ENCODE measurements at places on chromosomes 6 and 20.

DNA sequence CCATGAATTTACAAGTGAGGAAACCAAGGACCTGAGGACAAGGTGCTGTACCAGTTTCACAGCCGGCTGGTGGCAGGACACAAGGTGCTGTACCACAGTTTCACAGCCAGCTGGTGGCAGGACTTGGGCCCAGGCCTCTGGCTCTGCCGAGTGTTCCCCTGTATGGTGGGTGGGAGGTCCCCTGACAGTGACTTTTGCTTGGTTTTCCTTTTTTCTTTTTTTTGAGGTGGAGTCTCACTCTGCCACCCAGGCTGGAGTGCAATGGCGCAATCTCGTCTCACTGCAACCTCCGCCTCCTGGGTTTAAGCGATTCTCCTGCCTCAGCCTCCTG, 212.4 kb downstream of the LY86 start:
- DNase-seq: no peak

GRCh38 chr6:19690325-19691075, 146.7 kb upstream of the ID4 start:
- DNase-seq: no peak

- no peak for DNase-seq
Measured at GRCh38 chr6:24019393-24019792, 106.6 kb upstream of the NRSN1 start.

- no peak for DNase-seq
Measured at GRCh38 chr6:11876934-11877433, 98.4 kb upstream of the ADTRP start.

DNA sequence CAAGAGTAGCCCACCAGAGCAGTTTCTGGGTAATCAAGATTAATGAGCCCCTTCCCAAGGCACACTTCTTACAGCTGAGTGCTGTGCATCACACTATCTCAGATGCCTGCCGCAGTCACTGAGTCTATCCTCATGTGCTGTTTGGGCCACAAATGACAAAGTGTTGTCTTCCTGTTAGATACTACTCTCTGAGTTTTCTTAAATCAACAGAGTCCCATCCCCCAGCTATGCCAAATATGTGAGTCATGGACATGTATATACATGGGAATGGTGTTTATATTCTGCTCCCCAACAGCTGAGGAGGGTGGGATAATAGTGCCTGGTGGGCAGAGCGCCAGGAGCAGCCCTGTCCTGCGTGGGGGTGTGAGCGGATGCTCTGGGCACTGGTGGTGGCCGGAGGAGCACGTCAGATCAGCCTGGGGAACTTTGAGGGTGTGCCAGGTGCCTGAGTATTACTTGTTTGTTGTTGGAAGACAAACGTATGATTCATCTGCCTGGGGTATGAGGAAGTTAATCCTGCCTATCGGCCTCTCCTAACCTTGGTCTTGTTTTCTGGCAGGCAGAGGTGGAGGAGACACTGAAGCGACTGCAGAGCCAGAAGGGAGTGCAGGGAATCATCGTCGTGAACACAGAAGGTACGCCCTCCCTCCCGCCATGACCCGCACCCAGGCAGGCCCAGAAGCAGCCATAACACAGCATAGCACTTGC, 9.6 kb downstream of the DYNLRB1 start:
- DNase-seq: peak; percentile 90

- no peak for DNase-seq
Measured at GRCh38 chr6:73722318-73723060, 26.5 kb downstream of the CD109 start.

DNA sequence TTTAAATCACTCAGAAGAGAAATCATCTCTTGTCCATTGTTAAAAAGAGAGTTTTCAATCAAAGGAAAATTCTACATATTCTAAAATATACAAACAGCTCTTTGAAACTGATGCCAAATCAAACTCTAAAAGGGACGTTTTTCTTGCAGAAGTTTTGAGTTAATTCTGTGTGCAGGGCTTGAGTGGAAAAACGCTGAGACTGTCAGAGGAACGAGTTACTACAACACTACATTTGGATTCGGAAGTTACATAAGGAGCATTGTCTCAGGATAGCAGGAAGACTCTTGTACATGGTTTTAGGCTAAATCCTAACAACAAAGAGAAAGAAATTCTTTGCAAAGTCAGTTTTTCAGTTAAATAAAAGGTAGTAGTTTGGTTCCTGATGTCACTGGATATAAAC, 155.7 kb upstream of the SUPT3H start:
- no peak for DNase-seq

DNA sequence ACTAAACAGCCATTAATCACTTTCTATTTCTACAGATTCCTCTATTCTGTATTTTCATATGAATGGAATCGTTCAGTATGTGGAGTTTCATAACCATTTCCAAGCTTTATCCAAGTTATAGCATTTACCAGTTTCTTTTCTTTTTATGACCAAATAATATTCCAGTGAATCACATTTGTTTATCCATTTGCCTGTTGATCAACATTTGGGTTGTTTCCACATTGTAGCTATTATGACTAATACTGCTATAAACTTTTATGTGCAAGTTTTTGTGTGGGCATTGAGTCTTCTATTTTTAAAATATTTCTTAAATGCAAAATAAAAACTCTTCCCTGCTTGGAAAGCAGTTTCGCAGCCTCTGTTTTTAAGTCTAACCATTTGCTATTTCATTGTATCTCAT, 336.4 kb upstream of the OPRM1 start:
- DNase-seq: no peak

- DNase-seq: no peak
Measured at GRCh38 chr6:24927277-24927955, 8.3 kb downstream of the RIPOR2 start.

DNA sequence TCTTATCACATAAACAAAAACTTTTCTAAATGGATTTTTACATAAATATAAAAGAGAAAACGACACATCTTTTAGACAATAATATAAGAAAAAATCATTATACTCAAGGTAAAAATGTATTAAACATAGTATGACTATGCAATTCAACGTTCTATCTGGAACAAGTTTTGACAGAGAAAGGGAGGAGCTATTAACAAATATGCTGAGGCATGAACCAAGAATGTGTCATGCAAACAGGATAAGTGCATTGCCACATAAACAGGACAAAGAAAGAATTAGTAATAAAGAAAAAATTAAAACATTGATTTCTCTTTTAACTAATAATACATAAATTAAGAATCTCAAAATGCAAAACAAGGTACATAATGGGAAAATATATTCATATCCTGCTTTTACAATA, 1353.4 kb upstream of the GJE1 start:
- no peak for DNase-seq

- no peak for DNase-seq
Measured at GRCh38 chr6:46882645-46883044, 39.1 kb downstream of the ADGRF5 start.

DNA sequence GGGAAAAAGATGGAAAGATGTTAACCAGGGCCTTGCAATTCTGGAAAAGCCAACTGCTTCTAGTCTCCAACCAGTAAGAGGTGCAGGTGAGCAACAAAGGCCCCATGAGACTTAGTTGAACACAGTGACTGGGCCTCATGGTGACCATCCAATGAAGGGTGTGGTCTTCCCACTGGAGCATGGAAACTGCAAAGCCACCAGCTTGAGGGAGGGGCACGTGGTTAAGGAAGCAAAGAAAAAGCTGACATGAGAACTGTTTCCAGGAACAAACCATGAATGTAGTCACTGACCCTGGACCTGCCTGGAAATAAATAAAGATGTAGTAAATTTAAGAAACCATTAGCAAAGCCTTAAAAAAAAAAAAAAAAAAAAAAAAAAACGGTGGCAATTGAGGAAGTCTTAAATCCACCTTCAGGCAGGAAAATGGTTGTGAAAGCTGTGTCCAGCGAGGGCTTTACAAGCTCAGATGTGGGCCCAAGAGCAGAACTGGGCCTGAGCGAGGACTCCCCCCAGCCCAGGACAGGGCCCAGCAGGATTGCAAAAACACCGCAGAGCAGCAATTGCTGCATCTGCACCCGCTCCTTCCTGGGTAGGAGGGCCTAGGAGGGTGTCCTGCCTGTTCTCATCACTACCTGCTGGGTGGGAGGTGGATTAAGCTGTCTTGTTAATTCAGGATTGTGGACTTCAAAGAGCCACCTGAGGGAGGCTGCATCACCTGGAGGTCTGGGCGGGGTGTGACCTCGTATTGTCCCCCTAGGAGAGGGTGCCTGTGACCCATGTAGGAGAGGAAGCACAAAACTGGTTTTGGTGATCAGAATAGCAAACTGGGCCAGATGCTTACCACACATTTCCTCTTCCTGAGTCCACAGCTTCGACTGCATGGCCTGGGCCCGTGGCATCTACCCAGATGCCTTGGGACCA, 10.3 kb downstream of the GFRA4 start:
- DNase-seq: no peak

DNA sequence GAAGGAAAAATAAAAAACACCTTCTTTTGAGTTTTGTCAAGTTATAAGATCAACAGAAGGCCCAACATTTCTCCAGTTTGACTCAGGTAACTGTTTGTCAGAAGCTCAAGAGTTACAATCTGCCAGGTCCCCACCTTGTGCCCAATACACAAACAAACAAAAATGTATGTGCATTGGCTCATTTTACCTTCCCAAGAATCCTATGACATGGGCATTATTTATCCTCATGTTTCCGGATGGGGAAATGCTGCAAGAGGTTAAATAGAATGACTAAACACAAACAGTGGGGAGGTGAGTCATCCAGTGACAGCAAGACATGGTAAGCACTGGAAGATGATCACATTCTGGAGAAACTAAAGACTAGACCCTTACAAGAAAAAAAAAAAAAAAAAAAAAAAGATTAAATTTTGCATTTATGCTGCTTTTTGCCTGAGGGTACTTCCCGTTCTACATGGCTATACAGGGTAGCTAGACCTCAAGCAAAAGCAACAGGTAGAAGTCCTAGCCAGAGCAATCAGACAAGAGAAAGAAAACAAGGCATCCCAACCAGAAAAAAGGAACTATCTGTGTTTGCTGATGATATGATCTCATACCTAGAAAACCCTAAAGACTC, 23.6 kb upstream of the ANKRD60 start:
- no peak for DNase-seq

DNA sequence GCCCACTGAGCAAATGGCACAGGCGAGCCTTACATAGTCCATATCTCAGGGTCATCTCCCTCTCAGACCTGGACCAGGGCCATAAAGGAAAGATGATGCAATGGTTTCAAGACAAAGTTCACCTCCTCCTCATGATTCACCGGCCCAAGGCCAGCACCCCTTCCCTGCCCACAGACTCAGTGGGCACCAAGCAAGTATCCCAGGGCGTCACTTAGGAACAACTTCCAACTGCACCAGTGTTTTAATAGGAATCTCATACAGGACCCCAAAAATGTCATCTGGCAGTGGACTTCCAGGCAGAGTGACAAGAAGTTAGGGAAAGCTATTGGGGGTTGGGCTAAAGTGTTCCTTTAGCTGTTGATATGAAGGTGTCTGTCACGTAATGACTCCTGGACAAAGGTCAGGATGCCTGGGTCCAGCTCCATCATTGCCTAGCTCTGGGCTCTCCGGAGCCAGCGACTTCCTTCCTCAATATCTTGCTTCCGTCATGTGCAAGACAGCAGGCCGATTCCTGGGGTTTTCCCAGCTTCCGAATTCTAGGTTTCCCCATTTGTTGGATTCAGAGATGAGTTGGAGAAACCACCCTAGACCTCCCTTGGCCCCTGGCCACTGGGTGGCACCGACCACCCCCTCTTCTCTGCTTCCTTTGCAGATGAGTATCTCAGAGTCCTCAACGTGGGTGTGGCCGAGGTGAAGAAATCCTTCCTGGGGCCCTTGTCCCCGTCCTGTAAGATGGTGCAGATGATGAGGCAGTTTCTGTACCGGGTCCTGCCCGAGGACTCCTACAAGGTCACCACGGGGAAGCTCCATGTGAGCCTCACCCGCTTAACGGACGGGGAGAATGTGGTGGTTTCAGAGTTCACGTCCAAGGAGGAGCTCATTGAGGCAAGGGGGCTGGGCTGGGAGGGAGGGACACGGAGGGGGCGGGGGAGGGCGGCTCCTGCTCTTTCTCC, 21.1 kb downstream of the PNPLA1 start:
- DNase-seq: peak; percentile 52

DNA sequence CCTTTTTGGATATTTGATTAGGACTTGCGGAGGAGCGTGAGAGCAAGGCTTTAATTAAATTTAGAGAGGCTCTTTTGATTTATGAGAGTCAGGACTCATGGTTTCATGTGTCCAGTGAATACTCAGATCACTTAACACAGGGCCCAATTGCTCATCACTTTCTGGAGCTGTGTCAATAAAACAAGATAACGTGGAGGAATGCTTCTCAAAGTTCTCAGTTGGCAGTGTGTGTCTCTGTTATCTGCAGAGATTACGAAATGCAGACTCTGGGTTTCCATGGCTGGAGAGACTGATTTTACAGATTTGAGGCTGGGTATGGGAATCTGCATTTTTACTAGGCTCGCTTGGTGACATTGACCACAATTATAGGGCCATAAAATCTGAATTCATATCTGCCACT, 335.8 kb upstream of the FLRT3 start:
- no peak for DNase-seq

DNA sequence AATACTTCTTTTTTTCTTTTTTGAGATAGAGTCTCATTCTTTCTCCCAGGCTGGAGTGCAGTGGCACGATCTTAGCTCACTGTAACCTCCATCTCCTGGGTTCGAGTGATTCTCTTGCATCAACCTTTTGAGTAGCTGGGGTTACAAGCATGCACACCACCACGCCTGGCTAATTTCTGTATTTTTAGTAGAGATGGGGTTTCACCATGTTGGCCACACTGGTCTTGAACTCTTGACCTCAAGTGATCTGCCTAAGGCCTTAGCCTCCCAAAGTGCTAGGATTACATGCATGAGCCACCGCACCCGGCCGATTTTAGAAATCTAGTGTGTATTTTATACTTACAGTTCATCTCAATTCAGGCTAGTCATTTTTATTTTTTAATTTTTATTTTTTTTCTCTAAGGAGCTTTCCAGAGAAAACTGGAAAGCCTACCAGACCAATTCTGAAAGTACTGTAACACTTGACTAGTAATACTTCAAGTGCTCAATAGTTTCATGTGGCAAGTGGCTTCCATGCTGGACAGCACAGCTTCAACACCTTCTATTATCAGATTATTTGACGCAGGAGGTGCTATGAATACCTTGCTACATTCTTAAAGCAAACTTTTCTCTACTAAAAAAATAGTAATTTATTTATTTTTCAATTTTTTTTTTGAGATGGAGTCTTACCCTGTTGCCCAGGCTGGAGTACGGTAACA, 25.0 kb downstream of the POLR1C start:
- no peak for DNase-seq

- DNase-seq: no peak
Measured at GRCh38 chr6:5729813-5730517, 276.8 kb downstream of the NRN1 start.

Data from aorta (tissue), 5 donors.